ENCODE measurements at places on chromosomes 13 and 19. TPM values are rescaled to one million over a fixed set of nuclear protein-coding genes. Genes with fewer than 3 reads are reported as not detected.

The TNFSF11 gene
- total RNA-seq, result 0.20 TPM

The PSG1 gene
- not detected for total RNA-seq

The KCNC3 gene
- 0.48 TPM for total RNA-seq

The AMER2 gene
- total RNA-seq, result not detected

The ZNF132 gene
- 1.0 TPM for total RNA-seq

The NCAN gene
- total RNA-seq, result not detected

The ZNF443 gene
- total RNA-seq, result 3.4 TPM

The NTN5 gene
- total RNA-seq, result not detected

The SIGLEC12 gene
- total RNA-seq, result not detected

The OR7E24 gene
- total RNA-seq, result not detected

The FGF22 gene
- 0.12 TPM for total RNA-seq

The BEST2 gene
- total RNA-seq, result not detected

The GAPDHS gene
- total RNA-seq, result not detected

The TUBA3C gene
- total RNA-seq, result not detected

The CCDC8 gene
- total RNA-seq, result 0.80 TPM

The IZUMO1 gene
- 1.3 TPM for total RNA-seq

The ZNF850 gene
- 1.5 TPM for total RNA-seq
